Stimulated activated CD8-positive, alpha-beta memory T cell treated with anti-CD3 and anti-CD28 coated beads, Interleukin-12 subunit alpha, Interleukin-12 subunit beta, amount 100 ng/mL, for 4 hours (primary cell): ENCODE measurements at places on chromosomes 2 and 18.

DNA sequence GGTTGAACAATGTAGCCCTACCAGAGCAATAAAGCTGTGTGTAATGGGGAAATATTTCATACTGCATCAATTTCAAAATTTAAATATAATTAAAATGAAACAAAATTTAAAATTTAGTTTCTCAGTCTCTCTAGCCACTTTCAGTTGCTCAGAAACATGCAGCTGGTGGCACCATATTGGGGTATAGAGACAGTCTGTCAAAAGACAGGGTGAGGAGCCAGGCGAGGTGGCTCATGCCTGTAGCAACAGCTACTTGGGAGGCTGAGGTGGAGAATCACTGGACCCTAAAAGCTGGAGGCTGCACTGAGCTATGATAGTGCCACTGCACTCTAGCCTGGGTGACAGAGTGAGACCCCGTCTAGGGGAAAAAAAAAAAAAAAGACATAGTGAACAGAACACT is 20.1 kb downstream of the ANXA4 start:
- DNase-seq, result no peak

GRCh38 chr2:106193690-106193976 is 468 bp downstream of the UXS1 start:
- no peak for DNase-seq

GRCh38 chr2:117785740-117786139 is 28.8 kb upstream of the DDX18 start:
- DNase-seq, result no peak

- DNase-seq, result no peak
Observed at GRCh38 chr2:173240083-173240482, 114.6 kb upstream of the CDCA7 start.

GRCh38 chr2:43155851-43156411 is 70.5 kb downstream of the ZFP36L2 start:
- DNase-seq, result no peak

DNA sequence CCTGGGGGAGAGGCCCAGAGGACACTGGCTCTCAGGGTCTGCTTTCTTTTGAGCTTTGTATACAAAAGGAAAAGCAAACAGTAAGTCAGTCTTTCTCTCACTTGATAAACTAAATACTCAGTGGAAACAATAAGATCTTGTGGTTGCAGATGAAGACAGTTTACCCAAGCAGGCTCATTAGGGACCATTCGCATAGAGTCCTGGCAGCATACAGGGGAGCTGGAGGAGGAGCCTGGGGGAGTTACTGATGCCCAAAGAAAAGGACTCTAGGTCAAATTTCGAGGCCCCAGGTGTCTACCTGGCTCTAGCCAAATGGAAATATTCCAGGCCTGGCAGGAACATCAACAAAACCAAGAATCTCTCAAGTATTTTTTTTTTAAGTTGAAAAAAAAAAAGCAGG is 225.3 kb downstream of the CNTNAP5 start:
- DNase-seq, result no peak

GRCh38 chr2:8654041-8654440 is 27.8 kb upstream of the ID2 start:
- DNase-seq, result no peak

DNA sequence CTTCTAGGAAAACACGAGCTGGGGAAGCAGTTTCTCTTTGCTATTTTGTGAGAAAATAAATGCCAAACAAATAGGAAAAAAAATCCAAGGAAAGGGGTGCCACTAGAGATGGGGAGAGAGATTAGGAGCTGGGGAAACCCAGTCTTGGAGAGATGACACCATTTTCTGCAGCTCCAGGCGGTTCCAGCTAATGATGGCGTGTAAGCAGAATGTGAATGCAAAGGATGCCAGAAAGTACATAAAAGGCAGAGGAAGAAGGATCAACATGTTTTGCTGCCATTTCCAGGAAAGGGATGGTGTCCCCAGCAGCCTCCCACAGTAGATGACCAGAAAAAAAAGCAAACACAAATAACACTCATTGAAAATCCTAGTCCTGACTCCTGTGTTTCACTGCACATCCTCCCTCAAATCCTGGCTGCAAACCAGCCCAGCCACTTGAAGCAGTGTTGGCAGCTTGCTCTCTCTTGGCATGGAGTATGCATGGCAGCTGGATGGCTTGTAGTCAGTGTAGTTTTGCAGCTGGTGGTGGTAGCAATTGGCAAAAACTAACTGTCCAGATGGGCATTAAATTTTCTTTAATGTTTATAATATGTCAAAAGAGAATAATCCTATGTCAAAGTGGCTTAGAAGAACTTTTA is 93.6 kb downstream of the FTCDNL1 start:
- DNase-seq, result no peak

DNA sequence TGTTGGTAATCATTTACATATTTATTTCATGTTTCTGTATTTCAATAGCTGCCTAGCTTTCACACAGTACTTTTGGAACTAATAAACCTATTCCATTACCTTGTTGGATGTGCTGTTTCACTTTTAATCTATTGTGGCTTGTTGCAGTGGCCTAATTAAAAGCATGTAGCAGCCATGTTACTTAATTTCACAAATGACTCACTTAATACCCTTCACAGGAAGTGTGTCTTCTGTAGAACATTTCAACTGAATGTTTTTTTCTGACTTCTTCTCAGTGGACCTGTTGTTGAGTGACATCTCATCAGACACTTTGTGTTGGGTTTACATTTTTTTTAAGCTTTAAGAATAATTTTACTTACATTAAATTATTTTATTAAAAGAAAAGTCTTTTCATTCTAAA is 260.5 kb upstream of the THUMPD2 start:
- no peak for DNase-seq

DNA sequence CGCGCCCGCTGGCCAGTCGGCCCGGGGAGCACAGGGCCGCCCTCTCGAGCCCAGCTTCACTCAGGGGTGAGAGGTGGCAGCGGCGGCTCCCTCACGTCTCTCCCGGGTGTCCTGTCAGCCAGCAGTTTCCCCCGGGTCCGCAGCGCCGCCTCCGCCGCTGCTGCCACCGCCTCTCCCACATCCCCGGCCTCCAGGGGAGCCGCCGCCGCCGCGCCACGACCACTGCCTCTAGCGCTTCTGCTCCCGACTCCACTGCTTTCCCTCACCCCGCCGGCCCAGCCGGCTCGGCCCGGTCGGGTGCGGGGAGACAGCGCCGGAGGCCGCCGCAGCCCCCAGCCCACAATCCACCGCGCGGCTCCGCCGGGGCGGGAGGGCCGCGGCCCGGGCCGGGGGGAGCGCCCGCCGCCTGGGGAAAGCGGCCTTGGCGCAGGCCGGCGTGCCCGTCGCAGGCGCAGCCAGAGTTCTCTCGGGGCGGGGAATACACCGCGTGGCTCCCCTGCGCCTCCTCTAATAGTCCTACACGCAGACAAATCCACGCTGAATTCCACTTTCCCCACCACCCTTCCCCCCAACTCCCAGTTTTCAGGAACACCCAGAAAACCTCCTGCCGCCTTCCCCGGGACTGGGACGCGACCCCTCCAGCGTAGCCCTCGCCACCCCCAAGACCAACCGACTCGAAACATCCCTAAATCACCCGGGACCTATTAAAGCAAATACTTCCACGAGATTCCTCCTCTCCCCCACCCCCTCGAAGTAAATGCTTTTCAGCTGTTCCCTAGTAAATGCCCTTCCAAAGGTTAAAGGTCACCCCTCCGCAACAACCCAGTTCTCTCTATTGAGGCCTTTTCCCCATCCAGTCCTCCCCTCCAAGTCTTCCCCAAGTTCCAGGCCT is at the start of gene VPS54:
Gene VPS54, minus strand, starts transcription at position 346 of the 892 bp plus-strand sequence. CDS start 35,429 bp downstream, outside the sequence.
- DNase-seq, result peak; percentile 38

- no peak for DNase-seq
Observed at GRCh38 chr2:197131558-197131855, 179.1 kb downstream of the ANKRD44 start.

- no peak for DNase-seq
Observed at GRCh38 chr2:199677881-199678280, 173.1 kb downstream of the FTCDNL1 start.

DNA sequence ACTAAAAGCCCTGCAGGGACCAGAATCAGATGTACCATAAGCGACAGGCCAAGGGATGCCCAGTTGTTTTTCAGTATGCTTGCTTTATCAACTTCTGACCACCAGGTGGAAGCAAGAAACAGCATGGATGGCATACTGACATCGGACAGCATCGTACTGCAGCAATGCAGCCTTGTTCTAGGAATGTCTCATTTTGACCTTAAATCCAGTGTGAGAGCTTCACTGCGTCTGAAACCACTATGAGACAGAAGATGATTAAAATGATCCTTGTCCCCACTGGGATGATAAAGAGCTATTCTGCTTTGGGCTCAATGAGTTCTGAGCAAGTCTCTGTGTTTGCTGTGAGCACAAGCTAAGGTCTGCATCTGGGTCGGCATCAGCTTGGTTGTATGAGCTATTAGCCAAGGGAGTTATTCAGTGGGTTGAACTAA is 54.3 kb downstream of the CDK15 start:
- DNase-seq, result no peak

DNA sequence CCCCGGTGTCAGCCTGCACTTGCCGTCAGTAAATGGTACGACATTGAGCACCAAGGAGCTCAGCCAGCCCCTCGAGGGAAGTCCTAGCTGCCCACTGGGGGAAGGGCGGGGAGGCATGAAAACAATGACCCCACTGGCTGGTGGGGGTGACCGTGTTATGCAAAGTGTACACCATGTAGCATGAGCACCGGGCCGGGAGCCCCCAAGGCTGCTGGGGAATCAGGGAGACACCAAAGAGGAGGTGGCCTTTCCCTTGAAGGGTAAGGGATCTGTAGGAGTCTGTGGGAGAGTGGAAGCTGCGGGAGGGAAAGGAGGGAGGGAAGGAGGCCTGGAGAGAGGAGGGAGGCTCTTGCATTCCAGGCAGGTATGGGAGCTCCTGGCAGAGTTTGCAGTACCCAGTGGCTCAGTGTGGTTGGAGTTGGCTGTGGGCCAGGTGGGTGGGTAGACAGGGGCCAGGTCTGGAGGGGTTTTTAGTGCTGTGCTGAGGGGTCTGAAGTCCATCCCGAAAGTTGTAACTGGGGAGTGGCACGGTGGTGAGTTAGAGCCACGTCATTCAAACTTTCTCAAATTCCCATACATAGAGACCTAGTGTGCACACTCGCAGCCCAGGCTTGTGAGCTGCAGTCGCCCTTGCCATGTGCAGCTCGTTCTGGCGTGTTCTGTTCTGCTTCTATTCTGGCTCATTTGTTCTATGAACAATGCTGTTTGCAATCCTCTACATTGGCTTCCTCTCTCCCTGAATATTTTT is 22.4 kb downstream of the RRM2 start:
- no peak for DNase-seq

- no peak for DNase-seq
Observed at GRCh38 chr2:214679736-214680135, 129.7 kb downstream of the BARD1 start.

DNA sequence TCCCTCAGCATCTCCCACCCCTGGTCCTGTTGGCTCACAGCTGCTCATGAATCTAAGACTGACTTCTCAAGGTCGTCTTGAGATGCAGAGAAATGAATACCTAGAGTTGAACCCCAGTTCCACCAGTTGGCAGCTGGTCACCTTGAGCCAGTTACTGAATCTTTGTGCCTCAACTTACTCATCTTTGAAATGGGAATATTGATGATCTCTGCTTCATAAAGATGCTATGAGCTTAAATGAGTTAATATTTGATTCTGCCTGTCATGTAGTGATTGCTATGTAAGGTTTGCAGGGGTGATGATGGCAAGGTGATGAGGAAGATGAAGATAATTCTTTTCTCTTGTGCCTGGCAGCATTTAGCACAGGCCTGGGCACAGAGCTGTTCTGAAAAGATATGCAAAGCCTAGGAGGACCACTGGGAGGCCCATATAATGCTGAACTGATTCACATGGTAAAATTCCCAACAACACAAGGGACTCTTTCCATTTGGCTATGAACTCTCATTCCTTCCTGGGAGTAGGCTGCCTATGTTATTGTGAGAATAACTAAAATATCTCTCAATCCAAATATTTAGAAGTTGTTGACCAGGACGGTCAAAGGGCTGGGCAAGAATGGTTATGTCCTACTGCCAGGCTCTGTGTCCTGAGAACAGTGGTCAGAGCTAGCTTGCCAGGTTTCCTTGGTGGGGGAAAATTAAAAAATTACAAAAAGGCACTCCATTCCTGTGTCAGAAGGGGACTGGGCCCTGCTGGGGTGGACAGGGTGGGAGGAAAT is 70.9 kb downstream of the APOB start:
- no peak for DNase-seq

GRCh38 chr2:68062680-68063387 is at the start of gene C1D:
C1D (minus strand) TSS chr2:68063004; CDS start chr2:68047310, 15,694 bp downstream.
- peak; percentile 82 for DNase-seq

- DNase-seq, result no peak
Observed at GRCh38 chr2:10022966-10023662, 20.2 kb upstream of the KLF11 start.

DNA sequence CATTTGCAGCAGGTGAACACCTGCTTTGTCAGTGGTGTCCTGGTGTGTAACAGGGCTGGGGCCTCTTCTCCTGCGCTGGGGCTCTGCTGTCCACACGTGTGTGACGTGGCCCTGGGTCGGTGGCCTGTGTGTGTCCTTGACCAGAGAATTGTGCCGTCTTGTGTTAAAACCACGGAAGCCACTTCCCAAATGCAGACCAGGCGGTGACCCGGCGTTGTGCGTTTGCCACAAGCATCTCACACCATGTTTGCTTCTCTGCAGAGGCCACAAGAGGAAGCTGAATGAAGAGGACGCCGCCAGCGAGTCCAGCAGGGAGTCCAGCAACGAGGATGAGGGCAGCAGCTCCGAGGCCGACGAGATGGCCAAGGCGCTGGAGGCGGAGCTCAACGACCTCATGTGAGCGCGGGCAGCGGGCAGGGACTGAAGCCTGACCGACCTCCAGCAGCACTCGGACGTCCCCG is 44.3 kb upstream of the KCNG2 start:
- no peak for DNase-seq

GRCh38 chr2:118122594-118123281 is 34.5 kb downstream of the INSIG2 start:
- DNase-seq, result no peak

DNA sequence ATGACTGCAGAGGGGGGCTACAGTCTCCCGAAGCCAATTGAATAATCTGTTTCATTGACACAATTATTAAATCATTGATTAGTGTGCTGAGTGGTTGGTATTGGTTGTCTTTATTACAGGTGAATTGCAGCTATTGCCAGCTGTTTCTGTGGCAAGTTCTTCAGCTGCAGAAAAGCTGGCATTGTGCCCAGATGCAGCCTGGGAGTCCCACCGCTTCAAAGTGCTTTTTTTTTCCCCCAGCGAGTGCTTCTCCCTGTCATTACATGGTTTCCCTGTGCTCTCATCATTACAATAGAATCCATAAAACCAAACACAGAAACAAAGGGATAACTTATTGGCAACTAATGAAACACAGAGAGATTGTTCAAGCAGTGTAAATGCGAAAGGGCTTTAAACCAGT is 164.7 kb downstream of the GRB14 start:
- no peak for DNase-seq

GRCh38 chr2:43424262-43425207 is 171.3 kb downstream of the THADA start:
- DNase-seq, result no peak

DNA sequence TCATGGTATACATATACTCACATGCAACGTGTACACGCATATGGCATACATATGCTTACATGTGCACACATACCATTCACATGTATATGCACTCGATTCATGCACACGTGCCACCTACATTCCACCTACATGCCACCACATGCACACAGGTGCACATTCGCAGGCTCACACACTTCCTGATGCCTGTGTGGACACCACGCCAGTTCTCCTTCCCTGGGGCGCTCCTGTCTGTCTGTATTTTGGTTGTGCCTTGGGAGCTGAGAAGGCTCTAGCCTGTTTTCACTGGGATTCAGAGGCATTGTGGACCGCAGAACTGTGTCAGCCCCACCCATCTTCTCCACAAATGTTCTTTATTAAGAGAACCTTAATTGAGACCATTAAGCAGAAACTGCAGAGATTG is 96.6 kb upstream of the CTDP1 start:
- DNase-seq, result no peak
